Stimulated activated CD4-positive, alpha-beta T cell treated with anti-CD3 and anti-CD28 coated beads, Interleukin-1b, Interleukin-23, amount 100 ng/mL, for 24 hours (primary cell): ENCODE measurements at places on chromosomes 6 and 20.

GRCh38 chr6:169906004-169906687 is 154.7 kb downstream of the ERMARD start:
- no peak for DNase-seq

GRCh38 chr20:5080384-5080877 is 39.3 kb downstream of the PCNA start:
- no peak for DNase-seq

- DNase-seq: no peak
Measured at GRCh38 chr6:74853991-74854390, 351.9 kb downstream of the COL12A1 start.

- no peak for DNase-seq
Measured at GRCh38 chr6:17861361-17861760, 126.1 kb downstream of the KIF13A start.

DNA sequence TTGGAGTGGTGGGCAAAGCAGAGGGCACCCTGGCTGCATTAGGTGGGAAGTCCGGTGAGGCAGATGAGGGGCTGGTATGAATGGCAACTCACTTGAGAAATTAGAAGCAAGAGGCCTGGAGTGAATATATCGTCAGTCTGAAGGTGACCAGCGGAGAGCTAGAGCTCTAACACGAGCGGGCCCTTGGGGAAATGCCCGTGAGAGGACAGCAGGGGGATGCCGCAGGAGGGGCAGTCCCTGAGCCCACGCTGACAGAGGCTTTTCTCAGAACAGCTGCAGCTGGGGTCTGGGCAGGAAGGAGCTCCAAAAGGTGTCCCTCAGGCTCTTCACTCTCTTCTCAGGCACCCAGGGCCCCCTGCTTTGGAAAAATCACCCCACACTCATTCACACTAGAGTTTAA is 32.0 kb upstream of the CD93 start:
- DNase-seq: no peak

DNA sequence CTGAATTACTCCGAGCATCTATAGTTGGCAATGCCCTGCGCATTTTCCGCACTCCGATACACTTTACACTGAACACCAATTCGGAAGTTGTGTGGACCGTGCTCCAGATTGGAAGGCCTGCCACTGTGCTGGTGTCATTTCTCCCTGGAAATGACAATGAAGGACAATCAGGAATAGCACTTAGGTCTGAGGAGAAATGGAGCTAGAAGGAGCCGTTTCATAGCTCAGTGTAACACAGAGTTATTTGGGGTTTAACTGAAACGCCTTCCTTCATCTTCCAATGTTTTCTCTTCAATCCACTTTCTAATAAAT is 501 bp upstream of the PLA2G7 start:
- no peak for DNase-seq

DNA sequence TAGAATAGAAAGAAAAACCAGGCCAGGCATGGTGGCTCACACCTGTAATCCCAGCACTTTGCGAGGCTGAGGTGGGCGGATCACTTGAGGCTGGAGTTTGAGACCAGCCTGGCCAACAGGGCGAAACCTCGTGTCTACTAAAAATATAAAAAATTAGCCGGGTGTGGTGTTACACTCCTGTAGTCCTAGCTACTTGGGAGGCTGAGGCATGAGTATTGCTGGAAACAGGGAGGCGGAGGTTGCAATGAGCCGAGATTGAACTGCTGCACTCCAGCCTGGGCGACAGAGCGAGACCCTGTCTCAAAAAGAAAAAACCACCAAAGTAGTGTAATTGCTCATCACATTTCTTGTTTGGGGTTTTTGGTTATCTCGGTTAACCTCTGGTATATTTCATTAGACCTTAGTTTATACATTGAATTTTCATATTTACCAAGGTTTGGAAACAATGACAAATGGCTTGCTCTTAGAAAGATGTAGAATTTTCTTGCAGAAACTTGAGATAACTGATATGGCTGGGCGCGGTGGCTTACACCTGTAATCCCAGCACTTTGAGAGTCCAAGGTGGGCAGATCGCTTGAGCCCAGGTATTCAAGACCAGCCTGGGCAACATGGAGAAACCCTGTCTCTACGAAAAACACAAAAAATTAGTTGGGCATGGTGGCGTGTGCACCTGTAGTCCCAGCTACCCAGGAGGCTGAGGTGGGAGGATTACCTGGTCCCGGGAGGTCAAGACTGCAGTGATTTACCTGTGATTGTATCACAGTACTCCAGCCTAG is 14.2 kb downstream of the ITCH start:
- DNase-seq: no peak

GRCh38 chr20:25272223-25273000 is 24.5 kb downstream of the PYGB start:
- DNase-seq: no peak

GRCh38 chr20:14979453-14979986 is 642.1 kb upstream of the FLRT3 start:
- DNase-seq: no peak

DNA sequence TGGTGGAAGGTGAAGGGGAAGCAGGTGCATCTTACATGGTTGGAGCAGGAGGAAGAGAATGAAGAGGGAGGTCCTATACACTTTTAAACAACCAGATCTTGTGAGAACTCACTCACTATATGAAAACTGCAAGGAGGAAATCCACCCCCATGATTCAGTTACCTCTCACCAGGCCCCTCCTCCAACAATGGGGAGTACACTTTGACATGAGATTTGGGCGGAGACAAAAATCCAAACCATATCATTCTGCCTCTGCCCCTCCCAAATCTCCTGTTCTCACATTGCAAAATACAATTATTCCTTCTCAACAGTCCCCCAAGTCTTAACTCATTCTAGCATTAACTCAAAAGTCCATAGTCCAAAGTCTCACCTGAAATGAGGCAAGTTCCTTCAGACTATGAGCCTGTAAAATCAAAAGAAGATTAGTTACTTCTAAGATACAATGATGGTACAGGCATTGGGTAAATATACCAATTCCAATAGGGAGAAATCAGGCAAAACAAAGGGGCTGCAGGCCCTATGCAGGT is 60.5 kb downstream of the EDN1 start:
- no peak for DNase-seq

DNA sequence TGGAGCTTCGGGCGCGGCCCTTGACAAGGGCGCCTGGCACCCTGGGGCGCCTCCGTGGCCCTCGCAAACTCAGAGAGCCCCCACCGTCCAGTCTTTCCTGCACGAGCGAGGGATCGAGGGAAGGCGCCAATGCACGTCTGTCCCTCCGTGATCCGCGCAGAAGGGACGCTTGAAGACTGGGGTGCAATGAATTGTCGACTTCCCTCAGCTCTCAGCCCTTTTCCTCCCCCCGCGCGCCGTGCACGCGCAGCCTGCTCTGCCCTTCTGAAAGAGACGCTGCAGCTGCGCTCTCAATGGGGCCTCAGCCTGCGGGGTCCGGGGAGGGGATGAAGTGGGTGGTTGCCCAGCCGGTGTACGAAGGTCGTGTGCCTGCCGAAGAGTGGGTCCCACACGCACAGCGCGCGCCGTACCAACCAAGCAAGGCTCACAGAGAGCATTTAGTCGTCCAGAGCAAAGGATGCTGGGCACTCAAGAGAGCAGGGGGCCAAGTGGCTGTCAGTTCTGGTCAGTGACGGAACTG is 5.5 kb upstream of the SOX4 start:
- DNase-seq: no peak

DNA sequence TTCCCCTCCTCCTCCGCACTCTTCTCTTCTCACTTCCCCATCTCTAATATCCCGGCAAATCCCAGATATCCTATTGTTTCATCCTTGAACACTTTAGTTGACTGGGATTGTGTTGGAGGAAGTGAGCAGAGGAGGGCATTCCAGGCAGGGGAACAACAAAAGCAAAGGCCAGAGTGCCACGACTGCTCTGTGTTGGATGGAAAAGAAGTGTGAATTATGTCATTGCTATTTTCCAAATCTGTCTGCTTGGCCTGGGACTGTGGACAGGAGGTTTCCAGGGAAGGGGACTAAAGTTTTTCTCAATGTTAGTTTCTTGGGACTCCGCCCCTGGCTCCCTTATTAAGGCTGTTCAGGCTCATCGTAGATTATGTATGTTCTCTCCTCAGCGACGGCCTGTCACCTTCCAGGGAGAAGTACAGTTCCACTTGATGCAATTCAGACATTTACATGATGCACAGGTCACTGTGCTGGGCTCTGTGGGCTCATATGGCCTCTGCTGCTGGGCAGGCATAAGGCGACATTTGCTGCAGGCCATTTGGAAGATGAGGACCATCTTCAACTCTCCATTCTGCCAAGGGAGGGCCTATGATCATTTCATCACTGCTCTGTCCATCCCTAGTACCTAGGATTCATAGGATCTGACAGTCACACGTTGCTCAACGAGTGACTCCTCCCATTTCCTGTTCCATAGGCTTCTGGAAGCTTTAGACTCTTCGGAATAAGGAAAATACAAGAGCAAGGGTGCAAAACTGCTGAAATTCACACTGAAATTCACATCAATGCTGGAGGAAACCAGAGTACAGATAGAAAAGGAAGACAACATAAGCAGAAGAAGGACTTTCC is 99.1 kb upstream of the KCNK16 start:
- no peak for DNase-seq

- DNase-seq: no peak
Measured at GRCh38 chr6:91149246-91149955, 562.5 kb upstream of the MAP3K7 start.

DNA sequence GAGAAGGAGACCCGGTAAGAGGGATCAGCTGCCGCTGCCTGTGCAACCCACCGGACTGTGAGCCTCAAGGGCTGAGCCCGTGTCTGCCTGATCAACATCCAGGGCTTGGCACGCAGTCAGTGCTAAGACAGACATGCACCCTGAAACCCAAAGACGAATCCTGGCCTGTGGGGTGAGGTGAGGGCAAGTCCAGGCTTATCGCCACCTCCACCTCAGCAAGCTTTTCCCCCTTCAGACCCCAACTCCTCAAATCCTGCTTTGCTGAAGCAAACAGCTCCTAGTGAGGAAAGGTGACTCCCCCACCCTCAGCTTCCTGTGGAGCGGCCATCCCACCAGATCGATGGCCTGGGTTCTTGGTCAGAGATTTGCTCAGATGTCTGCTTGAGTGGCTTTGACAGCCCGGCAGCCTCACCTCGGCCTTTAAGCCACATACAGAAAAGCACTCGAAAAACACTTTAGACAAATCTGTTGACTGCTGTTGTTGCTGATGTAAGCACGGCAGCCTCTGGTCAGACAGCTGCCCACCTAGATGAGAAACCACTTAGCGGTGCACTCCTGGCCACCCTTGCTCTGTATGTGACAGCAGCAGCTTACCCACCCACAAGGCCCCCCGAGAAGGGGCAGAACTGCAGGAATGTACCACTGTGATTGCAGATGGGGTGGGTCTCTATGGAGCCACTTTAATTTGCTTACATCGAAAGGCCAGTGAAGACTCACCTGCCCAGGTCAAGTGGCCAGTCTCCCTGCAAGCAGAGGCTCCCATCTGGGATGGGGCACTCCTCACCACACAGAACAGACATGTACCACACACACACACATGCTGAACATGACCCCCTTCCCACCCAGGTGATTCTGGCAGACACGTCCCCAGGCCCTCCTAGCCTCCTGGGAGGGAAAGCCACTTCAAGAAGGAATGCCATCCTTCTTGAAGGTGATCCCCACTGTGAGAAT is 14.8 kb downstream of the MTCH1 start:
- no peak for DNase-seq

DNA sequence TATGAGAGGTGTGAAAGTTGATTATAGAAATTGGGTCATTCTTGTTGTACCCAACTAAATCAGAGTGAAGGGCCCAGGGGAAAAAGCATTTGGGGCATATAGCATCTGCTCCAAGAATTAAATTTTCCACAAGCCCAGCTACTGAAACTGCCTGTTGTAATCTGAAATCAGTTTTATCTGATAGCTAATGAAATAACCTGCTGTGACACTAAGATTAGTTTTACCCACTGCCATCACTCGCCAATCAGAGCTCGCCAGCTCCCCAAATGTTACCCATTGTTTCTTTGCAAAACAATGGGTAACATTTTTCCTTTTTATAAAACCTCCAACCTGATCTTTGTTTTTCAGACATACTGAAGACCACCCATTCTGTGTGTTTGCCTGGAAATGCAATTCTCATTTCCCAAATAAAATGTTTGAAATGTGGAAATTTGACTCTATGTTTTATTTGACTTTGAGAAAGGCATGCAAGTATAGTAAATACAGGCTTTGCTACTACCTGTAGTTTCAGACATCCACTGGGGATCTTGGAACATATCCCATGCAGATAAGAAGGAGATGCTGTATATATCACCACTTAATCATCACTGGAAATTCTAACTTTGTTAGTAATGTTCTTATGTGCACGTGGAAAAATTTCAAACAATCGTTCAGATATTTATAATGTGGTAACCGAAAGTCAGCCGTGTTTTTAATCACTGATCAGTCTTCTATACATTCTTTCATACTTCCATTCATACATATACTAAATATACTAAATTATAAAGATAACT is 6.3 kb upstream of the AHI1 start:
- DNase-seq: no peak

- DNase-seq: no peak
Measured at GRCh38 chr6:106759112-106759511, 129.7 kb downstream of the QRSL1 start.

DNA sequence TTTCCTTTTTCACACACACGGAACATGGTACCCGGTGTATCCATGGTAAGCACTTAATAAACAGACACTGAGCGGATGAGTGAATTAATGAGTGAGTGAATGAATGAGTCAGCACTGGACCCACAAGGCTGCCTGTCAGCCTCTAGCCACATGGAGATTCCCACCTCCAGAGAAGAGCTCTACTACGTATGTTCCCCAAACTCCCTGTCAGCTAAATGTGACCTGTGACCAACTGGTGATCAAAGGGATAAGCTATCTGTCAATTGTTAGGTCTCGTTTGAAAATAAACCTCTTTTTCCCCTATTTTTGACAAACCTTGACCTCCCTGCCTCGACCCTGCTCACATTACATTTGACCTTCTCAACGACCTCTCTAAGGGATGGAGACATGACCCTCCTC is 24.5 kb upstream of the TAF8 start:
- no peak for DNase-seq

- DNase-seq: no peak
Measured at GRCh38 chr6:153108315-153108714, 22.8 kb downstream of the RGS17 start.

- DNase-seq: no peak
Measured at GRCh38 chr6:147906361-147906760, 397.9 kb downstream of the SAMD5 start.

GRCh38 chr6:96521306-96521643 is 331 bp upstream of the UFL1 start:
- DNase-seq: no peak

- DNase-seq: no peak
Measured at GRCh38 chr20:36173451-36173933, 19.0 kb downstream of the EPB41L1 start.

GRCh38 chr6:83514866-83515466 is 2.6 kb downstream of the PRSS35 start:
- no peak for DNase-seq

DNA sequence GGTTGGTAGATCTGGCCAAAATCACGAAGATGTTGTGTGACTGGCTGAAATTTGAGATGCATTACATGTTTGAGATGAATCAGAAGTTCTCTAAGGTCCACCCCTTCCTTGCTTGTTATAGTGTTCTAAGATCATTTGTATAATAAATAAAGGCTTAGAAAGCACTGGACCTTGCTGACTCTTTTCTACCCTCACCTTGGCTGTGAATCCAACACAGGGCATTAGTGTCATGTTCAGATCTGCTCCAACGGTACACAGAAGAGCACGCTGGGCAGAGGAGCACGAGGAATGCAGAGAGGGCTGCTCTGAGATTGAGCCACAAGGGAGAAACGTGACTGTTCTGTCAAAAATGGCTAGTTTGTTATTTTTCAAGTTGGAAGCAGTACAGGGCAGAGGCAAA is 169.5 kb upstream of the HDAC2 start:
- DNase-seq: no peak
